ENCODE measurements at places on chromosomes 5 and 9. TPM values are rescaled to one million over a fixed set of nuclear protein-coding genes. Genes with fewer than 3 reads are reported as not detected.

Gene BTNL3
- not detected for total RNA-seq

Gene CCDC192
- not detected for total RNA-seq

Gene FRMPD1
- not detected for total RNA-seq

Gene FBP2
- total RNA-seq, result not detected

Gene QRFP
- total RNA-seq, result not detected

Gene CDH10
- total RNA-seq, result not detected

Gene ALAD
- total RNA-seq, result 27.5 TPM

Gene PCDHGA8
- total RNA-seq, result not detected

Gene C9orf153
- 0.38 TPM for total RNA-seq

Gene FAM81B
- not detected for total RNA-seq

Gene ADGRV1
- not detected for total RNA-seq

Gene EIF4E1B
- not detected for total RNA-seq

Gene DMRT3
- not detected for total RNA-seq

Gene IL3
- 0.47 TPM for total RNA-seq

Gene CDKN2B
- total RNA-seq, result 0.93 TPM
